ENCODE measurements at places on chromosomes 6 and 20.

GRCh38 chr6:38350942-38351341 lies 288.8 kb downstream of the BTBD9 start:
- H3K27me3 ChIP-seq: no peaks in the 10 kb centered on the region
- H3K36me3 ChIP-seq: no peaks in the 10 kb centered on the region
- no peaks in the 10 kb centered on the region for H3K4me1 ChIP-seq

DNA sequence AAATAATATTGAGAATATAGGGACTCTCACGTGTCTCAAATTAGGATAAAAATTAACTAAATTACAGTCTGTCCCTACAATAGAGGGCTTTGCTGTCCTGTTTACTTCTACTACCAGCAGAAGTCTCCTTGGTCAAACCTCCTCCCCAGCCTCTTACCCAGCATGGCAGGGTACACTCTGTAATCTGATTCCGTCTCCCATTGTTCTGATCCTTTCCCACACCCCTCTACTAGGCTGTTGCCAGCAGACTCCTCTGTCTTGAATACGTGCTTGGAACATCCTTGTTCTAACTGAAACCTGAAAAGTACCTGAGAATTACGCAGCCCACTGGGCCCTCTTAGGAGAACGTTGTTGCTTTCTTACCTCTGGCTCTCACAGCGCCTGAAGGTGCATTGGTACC lies 112.2 kb upstream of the PREP start:
- no peaks in the 10 kb centered on the region for H3K27me3 ChIP-seq
- no peak overlapping the region for H3K27ac ChIP-seq
- H3K36me3 ChIP-seq: no peaks in the 10 kb centered on the region
- H3K4me3 ChIP-seq: no peak overlapping the region

DNA sequence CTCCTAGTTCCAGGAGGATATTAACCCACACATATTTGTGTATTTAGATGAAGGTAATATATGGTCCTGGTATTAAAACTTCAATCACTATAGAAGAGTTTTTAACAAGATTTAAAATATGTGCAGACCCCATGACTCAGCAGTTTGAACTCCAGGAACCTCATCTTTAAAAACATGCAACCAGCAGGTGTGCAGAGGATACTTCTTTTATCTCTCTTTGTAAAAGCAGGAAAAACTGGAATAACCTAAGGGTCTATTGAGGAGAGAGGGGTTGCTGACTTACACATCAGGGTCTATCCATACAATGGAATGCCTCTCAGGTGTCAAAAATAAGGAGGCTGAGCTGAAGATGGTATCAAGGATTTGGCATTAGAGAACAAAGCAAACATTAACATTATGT lies 36.9 kb upstream of the TFAP2C start:
- H3K4me1 ChIP-seq: no peaks in the 10 kb centered on the region
- H3K27me3 ChIP-seq: no peaks in the 10 kb centered on the region
- DNase-seq: no peak
- no peak overlapping the region for H3K27ac ChIP-seq
- H3K36me3 ChIP-seq: no peaks in the 10 kb centered on the region
- no peak overlapping the region for H3K4me3 ChIP-seq

DNA sequence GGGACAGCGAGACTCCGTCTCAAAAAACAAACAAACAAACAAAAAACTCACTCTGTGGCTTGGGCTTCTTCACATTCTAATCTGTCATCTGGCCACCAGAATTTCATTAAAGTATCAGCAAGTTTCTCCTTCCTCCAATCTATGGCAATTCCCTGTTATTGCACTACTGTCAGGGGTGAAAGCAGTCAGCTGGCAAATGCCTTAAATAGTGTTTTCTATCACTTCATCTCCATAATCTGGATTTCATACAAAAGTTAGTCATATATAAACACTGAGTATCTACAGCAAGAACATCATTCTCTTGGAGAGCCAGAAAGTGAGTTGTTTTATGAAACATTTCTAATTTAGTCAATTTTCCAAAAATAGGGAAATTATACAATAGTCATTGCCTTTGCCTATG lies 56.1 kb downstream of the PHACTR3 start:
- DNase-seq: no peak
- H3K36me3 ChIP-seq: no peaks in the 10 kb centered on the region
- H3K27me3 ChIP-seq: no peaks in the 10 kb centered on the region
- no peaks in the 10 kb centered on the region for H3K4me1 ChIP-seq

GRCh38 chr6:78089531-78089930 lies 436.7 kb downstream of the MEI4 start:
- H3K4me3 ChIP-seq: no peak overlapping the region
- H3K27me3 ChIP-seq: no peaks in the 10 kb centered on the region
- DNase-seq: no peak
- H3K27ac ChIP-seq: no peak overlapping the region
- no peaks in the 10 kb centered on the region for H3K4me1 ChIP-seq

All from adrenal gland (tissue), 19 donors.